ENCODE measurements at places on chromosomes 12 and 14.

DNA sequence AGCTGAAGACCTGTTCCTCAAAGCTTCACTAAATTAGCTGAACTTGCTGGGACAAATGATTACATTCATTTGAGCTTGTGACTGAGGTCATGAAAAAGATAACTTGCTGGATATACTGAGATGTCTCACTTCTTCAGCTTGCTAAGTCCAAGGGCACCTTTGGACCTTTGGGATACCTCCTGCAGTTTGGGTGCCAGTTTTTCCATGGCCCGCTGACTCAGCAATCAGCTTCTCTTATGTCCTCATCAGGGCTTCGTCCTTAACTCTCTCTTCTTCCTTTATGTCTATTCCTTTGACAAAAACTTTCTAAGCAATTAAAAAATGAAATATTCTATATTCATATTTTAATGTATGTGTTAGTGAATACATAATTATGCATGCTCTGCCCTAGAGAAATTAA, 45.6 kb downstream of the OVCH1 start:
- no peak for DNase-seq

- no peak for DNase-seq
Observed at GRCh38 chr12:25155022-25155576, 39.9 kb downstream of the DNAI7 start.

- no peak for DNase-seq
Observed at GRCh38 chr12:63911341-63911740, 66.8 kb downstream of the SRGAP1 start.

GRCh38 chr12:102769323-102769916, 147.6 kb downstream of the PAH start:
- DNase-seq: peak; percentile 70

DNA sequence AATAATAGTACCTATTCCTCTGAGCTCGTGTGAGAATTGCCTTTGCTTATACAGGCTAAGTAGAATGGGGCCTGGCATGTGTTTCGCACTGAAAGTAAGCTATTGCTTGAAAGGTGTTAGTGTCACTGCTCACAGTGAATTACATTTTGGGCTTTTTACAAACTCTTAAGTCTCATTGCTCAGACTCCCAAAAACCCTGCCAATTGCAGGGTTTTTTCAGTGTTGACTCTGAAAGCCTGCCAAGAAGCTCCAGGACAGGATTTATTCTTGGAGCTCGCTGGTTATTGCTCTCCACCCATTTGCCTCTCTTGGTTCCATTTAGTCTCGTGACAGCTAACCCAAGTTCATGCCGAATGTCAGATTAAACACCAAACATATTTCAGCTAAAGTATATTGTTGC, 39.8 kb downstream of the NOPCHAP1 start:
- DNase-seq: peak; percentile 88

DNA sequence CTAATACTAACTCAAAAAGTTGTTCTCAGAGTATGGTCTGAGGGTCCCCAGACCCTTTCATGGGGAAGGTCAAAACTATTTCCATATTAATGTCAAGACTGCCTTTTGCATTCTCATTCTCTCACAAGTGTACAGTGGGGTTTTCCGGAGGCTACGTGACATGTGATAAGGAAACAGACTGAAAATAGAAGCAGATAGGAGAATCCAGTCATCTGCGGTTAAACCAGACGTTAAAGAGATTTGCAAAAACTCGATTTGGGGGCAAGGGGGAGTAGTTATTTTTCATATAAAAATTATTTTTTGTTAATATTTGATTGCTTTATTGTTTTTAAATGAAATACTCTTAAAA, 1.0 kb upstream of the NAP1L1 start:
- no peak for DNase-seq

GRCh38 chr12:26623136-26623535, 209.9 kb downstream of the ITPR2 start:
- DNase-seq: no peak

DNA sequence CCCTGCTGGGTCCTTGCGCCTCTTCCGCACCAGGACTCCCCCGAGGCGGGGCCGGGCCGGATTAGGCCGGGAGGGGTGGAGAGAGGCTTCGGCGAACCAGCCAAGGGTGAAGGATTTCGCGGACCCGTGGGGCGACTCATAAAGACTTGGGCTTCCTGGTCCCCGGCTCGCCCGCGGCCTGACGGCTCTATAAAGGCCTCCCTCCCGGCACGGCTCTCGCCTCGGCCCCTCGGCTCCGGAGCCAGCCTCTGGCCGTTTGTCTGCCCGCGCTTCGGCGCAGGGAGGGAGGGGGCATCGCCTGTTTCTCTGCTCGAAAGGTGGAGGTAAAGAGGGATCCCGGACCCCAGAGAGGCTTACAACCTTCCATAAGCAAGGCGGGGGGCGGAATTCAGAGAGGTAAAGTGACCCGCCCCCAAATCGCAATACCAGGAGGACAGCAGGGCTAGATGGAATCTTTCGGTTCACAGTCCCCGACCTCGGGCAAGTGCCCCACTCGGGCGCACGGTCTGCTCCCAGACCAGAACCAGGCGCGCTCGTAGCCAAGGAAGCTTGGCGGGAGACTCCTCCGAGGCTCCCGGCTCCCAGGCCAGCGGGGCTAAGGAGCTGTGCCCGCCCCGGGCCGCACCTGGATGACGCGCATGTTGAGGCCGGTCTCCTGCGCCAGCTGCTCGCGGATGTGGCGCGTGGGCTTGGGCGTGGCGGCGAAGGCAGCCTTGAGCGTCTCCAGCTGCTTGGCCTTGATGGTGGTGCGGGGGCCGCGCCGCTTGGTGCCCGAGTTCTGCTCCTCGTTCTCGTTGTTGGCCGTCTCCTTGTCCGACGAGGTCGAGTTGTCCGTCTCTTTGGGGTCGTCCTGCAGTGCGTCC, 3.9 kb downstream of the LHX5 start:
- no peak for DNase-seq

DNA sequence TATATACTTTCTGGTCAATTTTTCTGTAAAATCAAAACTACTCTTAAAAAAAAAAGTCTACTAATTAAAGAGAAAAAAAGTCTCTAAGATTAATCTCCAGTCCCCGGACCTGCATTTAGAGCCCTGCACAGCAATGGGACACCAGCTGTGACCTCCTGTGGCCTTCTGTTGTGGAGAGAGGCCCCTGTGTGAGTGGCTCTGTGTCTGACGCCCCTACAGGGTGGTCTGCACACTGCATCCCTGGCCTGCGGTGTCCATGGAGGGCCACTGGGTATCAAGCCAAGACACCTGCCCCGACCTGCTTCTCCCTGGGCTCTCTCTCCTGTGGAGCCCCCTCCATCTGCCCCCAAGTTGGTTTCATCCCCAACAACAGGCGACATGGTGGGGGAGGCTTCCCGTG, 248.0 kb upstream of the DIO3 start:
- no peak for DNase-seq

- DNase-seq: no peak
Observed at GRCh38 chr12:97229004-97229403, 233.6 kb upstream of the RMST start.

GRCh38 chr14:101372894-101373620, 188.2 kb upstream of the DIO3 start:
- no peak for DNase-seq

- no peak for DNase-seq
Observed at GRCh38 chr14:69464829-69465228, 19.7 kb upstream of the PLEKHD1 start.

- no peak for DNase-seq
Observed at GRCh38 chr12:48165089-48165981, 8.0 kb upstream of the ASB8 start.

DNA sequence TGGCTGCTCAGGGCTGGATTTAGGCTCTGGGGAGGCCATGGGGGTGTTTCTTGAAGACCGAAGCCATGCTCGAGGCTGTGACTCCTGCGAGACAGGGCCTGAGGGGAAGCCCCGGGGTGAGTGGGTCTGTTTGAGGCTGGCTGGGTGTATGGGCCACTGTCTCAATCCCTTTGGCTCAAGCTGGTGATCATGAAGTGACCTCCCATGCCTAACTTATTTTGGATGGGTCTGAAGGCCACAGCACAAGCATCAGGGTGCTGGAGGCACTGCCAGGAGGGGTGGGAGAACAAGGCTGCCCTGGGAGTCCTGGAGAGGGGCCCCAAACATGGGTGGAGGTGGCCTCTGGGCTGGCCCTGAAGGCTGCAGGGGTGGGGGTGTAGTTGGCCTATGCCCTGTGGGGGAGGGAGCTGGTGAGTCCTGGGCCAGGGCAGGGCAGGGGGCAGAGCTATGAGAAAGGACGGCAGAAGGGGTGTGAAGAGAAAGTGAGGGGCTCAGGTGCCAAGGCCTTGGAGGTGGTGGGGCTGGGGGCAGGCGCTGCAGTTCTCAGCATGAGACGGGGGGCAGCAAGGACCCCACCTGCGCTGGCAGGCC, 100.9 kb downstream of the KIF26A start:
- peak; percentile 5 for DNase-seq

GRCh38 chr14:34439090-34439489, 22.9 kb downstream of the SPTSSA start:
- DNase-seq: no peak

- no peak for DNase-seq
Observed at GRCh38 chr14:54094765-54095164, 138.1 kb upstream of the BMP4 start.

- no peak for DNase-seq
Observed at GRCh38 chr12:120941846-120942405, 36.4 kb upstream of the HNF1A start.

DNA sequence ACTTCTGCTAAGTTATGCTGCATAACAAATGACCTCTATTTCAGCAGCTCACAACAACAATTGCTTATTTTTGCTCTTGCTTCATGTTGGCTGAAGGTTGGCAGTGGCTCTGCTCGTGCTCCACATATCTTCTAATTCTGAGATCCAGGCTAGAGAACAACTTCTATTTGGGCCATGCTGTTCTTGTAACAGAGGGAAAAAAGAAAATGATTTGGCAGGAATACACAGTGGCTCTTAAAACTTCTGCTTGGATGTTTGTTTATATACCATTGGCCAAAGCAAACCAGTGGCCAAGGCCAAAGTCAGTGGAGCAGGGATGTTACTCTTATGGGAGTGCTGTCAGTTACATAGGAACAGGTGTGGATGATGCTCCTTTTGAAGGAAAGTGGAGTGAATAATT, 32.1 kb downstream of the GPHN start:
- no peak for DNase-seq

GRCh38 chr12:13976028-13976584, 5.3 kb downstream of the GRIN2B start:
- no peak for DNase-seq

DNA sequence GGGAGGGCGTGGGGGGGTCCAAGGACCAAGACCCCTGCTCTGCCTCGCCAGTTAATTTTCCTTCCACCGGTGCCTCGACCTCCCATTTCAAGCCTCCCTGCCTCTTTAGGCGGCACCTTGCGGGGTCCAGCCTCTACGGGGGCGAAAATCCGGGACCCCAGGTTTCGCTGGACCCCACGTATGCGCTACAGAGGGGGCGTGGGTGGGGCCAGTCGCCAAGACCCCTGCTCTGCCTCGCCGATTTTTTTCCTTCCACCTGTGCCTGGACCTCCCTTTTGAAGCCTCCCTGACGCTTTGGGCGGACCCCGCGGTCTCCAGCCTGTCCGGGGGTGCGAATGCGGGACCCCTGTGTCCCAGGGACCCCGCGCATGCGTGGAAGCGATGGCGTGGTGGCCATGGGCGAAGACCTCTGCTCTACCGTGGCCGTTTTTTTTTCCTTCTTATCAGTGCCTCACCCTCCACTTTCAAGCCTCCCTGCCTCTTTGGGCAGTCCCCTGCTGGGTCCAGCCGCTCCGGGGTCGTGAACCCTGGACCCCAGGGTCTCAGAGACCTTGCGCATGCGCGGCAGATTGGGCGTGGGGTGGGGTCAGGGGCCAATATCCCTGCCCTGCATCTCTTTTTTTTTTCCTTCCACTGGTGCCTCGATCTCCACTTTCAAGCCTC, 324.2 kb downstream of the ALG10 start:
- no peak for DNase-seq

GRCh38 chr12:17134315-17134714, 528.4 kb upstream of the LMO3 start:
- DNase-seq: no peak

DNA sequence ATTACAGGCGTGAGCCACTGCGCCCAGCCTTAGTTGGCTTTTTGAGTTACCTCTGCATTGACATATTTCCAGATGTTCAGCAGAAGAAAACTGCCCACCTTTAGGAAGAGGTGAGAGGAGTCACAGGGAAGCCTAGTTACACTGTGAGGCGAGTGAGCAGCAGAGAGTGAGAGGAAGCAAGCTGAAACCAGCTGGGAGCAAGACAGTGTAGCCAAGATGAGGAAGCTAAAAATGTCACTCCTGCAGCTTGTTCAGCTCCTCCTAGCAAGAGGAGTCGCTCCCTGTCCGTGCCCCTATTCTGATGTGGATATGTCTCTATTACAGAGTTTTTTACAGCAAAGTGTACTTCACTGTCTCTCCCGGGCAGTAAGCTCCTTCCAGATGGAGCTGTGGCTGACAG, 127.6 kb downstream of the GXYLT1 start:
- no peak for DNase-seq

DNA sequence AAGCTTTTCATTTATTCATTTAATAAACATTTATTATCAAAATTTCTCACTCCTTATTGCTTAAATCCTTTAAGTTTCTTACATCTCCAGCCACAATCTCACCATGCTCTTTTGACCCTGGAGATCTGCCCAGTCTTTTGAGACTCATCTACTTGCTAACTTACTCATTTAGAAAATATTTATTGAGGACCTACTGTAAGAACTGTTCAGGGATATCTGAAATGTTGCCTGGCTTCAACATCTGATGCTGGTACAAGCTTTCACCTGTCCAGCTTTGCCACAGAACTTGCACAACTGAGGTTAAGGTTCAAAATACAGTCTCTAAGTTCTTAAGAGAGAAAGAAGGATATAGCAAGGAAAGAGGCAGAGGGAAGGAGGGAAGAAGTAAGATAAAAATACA, 17.5 kb upstream of the GXYLT1 start:
- no peak for DNase-seq

DNA sequence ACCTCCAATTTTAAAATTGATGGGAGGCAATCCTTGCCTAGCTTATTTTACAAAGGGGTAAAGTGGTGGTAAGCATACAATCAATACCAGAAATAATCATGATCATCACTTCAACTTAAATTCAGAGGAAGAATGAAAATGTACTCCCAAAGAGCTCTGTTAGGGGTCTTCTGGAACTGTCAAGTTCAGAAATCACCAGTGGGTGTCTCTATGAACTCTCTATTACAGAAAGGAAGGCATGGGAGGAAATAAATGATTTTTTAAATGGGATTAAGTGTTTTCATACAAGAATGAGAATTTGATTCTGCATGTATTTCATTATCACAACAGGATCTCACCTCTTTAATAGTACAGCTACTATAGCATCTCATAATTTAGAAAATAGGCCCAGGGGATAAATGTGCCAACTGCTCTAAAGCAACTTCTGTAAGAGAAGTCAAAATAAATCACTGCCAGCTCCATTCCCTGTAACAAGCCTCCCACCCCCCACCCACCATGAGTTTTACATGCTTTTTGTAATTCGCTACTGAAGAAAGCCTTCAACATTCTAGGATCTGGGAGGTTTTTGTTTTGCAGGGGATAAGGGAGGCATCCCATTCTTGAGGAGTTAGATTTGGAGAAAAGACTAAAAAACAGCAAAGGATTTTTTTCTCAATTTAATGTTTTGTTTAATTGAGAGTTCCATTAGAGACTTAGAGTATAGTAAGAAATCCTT, 9.7 kb downstream of the DCP1B start:
- no peak for DNase-seq

- no peak for DNase-seq
Observed at GRCh38 chr12:69330475-69331473, 17.4 kb upstream of the LYZ start.

GRCh38 chr14:32478050-32478449, 149.0 kb downstream of the AKAP6 start:
- DNase-seq: no peak

GRCh38 chr14:61925043-61925442, 162.8 kb downstream of the SNAPC1 start:
- no peak for DNase-seq

- DNase-seq: no peak
Observed at GRCh38 chr12:43338848-43339526, 213.0 kb downstream of the ADAMTS20 start.

All from tibial artery (tissue), 4 donors.